Stimulated activated CD8-positive, alpha-beta memory T cell treated with anti-CD3 and anti-CD28 coated beads, Interleukin-4, amount 100 ng/mL, for 1 hour (primary cell): ENCODE measurements at places on chromosomes 2 and 18.

DNA sequence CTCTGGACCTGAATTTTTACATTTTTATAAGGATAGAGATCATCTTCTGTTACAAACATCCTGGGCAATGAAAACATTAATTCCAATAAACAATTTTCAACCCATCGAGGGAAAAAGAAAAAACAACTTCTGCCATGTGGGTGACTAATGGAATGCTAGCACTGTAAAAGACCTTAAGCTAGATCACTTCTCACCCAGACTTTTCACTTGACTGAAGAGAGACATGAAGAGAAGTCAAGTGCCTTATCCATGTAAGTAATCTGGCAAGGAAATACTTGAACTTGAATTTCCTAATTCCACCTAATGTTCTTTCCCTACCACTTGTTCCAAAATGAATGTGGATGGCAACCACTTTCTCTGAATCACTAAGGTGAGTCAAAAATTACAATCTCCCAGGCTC is 98.3 kb upstream of the ACVR1C start:
- DNase-seq: no peak

DNA sequence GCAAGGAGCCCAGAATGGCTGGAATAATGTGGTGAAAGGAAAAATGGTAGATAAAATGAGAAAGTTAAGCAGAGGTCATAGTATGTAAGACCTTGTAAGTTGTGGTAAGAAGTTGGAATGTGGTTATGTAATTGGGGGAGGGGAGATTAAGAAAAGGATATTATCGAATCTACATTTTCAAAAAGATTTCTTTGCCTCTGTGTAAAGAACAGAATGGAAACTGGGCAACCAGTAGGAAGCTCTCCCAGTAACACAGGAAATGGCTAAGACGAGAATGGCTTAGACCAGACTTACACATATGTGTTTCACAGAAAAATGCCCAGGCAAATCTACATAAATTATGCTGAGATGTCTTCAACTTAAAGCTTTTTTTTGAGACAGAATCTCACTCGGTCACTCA is 13.2 kb downstream of the MEMO1 start:
- no peak for DNase-seq

DNA sequence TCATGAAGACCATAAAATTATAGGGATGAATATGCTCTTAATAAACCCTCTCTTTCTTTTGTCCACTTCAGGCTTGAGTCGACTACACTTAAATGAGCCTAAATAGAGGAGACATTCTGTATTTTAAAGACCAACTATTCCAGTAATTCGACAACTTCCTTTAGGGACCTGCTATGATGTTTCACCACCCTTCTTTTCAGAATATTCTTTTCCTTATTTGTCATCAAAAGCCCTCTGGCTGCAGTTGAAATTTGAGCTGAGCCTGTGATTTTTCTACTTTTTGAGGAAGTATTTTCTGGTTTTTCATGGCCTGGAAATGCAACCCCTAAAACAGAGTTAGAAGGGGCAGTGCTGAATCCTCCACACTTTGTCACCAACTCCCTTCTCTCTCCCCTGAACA is 287.0 kb downstream of the EPHA4 start:
- no peak for DNase-seq

- no peak for DNase-seq
Measured at GRCh38 chr2:46862514-46862913, 53.1 kb downstream of the MCFD2 start.

GRCh38 chr2:176851200-176851888 is 361.2 kb upstream of the HNRNPA3 start:
- no peak for DNase-seq

DNA sequence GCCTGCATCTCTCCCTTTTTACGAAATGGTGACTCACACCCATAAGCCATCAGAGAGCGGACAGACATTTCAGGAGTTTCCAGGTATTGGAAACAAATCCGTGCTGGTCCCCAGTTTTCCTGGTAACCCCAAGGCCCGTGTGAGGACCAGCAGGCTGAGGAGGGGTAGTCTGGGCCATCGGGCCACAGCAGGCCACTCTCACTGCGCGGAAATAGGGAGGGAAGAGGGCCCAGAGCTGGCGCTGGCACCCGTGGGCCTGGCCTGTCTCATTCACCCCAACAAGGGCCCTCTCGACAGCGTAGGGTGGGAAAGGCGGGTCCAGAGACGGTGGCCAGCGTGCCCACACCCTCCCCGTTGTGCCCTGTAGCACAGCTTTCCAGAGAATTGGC is 13.7 kb upstream of the FAHD2A start:
- no peak for DNase-seq

- no peak for DNase-seq
Measured at GRCh38 chr2:31287654-31288053, 53.7 kb downstream of the EHD3 start.

- no peak for DNase-seq
Measured at GRCh38 chr18:23772327-23773024, 83.2 kb downstream of the LAMA3 start.

DNA sequence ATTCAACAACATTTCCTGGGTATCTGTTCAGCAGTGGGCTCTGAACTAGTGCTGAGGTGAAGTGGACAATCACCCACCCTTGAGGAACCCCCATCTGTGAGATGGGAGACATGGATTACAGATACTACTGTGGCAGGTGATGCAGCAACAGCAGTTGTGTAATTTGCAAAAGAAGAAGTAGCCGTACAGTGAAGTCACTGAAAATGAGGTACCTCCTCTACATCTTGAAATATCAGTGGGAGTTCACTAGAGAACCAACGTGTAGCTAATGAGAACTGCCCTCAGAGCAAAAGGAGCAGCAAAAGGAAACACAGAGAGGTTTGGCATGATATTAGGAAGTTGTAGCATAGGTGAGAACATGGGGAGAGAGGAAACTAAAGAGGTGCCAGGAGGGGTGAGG is 41.3 kb downstream of the VSNL1 start:
- no peak for DNase-seq

DNA sequence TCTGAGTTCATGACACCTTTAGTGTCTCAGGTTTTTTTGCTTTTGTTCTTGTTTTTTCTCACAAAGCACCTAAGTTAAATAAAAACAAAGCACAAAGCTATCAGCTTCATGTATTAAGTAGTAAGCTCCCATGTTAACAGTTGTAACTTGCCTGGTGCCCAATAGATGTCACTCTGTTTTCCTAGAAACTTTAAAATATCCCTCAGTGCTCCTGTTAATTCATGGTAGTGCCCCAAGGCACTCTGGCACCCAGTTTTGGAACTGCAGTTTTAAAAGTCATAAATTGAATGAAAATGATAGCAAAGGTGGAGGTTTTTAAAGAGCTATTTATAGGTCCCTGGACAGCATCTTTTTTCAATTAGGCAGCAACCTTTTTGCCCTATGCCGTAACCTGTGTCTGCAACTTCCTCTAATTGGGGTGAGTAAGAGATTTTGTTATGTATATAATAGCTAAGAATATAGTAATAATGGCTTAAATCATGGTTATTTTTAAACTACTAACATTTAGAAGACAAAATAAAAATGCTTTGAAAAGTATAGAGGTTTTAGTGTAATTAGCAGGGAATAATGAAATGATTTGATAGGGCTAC is 555.0 kb upstream of the TMEFF2 start:
- DNase-seq: no peak

GRCh38 chr2:12856934-12857601 is 140.3 kb downstream of the TRIB2 start:
- DNase-seq: no peak

DNA sequence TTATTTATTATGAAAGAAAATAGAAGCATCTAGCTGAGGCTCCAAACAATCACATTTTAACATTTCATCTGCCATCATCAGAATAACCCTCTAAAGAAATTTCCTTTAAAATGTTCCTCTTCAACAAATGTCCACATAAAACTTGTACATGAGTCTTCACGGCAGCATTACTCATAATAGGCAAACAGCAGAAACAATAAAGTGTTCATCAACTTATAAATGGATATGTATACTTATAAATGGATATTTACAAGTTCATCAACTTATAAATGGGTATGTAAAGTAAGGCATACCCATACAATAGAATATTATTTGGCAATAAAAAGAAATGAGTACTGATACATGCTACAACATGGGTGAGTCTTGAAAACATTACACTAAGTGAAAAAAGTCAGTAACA is 33.5 kb upstream of the ASNSD1 start:
- DNase-seq: no peak

- DNase-seq: no peak
Measured at GRCh38 chr18:59685501-59685900, 11.7 kb downstream of the CCBE1 start.

- DNase-seq: no peak
Measured at GRCh38 chr2:56239437-56239836, 55.6 kb downstream of the CCDC85A start.

GRCh38 chr2:207091928-207092327 is 73.8 kb downstream of the KLF7 start:
- DNase-seq: no peak

DNA sequence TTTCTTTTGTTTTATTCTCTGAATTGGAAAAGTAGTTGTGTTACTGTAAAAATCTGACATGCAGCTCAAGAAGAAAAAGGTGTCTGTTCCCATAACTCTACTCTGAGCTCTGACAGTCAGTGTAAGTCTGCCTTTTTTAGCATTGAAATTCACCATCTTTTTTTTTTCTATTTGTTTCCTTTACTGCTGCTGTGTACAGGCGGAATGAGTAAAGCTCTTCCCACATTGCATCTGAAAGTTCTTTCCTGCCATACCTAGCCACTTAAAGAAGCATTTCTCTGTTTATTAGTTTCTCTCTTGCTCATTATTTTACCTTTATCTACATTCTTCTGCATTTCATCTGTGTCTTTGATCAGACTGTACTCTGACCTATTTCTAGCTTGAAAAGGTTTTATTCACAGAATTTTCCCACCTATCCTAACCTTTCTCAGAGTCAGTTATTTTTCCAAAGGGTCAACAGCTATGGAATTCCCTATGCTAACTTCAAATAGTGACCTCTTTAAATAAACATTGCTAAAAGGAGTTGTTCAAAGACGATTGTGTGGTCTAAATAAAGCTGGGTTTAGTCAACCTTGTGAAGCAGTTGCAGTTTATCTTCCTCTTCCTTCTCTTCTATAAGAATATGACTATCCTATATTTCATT is 1303.1 kb upstream of the ZEB2 start:
- DNase-seq: no peak

DNA sequence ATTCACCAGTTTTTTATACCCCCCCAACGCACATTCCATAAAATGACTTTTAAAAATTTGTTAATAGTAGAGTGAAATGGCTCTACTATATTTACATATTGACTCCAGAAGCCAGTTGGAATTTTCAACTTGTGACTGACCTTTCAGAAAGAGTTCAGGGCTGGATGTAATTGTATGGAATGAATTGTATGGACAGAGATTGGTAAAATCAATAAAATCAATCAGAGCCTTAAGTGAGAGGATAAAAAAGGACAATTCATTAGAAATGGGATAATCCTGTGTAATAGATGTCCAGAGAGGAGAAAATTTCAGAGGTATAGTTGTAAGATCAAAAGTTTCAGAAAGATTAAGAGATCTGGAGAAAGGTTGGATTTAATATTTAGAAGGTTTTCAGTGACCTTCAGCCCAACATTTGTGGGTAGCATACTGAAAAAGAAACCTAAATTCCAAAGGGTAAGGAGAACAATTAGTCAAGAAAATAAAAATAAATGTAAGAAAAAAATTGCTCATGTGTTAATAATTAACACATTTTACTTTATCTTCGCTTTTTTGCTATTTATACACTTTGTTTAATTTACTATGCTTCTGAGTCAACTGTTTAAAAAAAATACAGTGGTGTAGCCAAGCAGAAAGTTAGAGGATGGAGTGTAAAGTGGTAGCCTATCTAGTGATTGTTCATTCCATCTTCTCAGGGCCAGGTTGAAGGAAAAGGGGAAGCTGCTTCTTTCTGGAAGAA is 385.4 kb upstream of the TMEFF2 start:
- DNase-seq: no peak

DNA sequence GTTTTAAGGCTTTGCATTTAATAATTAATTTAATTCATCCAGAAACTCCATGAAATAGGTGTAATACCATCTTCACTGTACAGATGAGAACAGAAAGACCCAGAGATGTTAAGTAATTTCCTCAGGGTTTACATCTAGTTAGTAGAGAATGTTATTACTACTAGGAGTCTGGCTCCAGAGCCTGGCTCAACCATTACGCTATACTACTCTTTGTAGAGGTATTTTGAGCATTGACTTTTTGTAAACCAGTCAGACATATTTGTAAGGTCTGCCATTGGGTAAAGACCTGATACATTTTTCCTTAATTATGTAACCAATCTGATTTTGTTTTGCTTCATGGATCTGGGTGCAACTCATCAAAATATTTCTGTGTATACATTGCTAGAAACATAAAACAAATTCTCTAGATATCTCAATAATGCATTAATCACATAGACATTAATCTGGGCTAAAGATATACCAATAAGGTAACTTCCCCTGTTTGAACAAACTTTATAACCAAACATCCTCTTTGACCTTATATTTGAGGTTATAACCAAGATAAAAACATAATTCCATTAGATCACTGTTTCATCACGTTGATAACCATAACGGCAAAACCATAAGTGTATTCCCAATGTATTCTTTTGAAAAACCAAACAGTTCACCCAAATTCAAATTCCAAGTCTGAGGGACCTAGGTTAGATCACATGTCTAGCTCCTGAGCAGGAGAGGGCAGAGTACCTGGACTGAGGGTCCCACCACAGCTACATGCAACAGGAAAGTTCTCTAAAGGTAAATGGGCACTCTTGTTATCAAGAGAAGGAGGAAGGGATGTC is 135.0 kb downstream of the IKZF2 start:
- DNase-seq: no peak

- DNase-seq: no peak
Measured at GRCh38 chr18:3036108-3036507, 23.2 kb upstream of the LPIN2 start.

GRCh38 chr2:190940454-190940853 is 59.8 kb downstream of the GLS start:
- DNase-seq: no peak

GRCh38 chr2:98524168-98524567 is 79.5 kb downstream of the INPP4A start:
- DNase-seq: no peak

- DNase-seq: no peak
Measured at GRCh38 chr2:226131299-226131784, 668.3 kb downstream of the IRS1 start.

DNA sequence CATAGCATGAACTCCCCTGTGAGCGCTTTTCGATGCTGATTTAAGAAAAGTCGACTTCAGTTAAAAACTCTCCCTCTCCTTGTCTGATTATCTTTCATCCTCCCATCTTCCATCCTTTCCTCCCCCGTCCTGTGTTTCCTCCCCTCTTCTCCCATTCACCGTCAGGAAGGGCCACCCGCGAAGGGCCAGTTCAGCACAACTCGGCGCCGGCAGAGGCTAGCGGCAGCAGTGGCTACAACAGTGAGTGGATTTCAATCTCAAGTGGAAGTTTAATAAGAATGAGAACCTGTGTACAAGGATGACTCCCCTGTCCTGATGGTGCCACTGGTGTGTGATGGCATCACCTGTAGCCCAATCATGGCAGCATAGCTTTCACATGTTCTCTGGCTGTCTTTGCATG is 106.9 kb downstream of the PRKRA start:
- DNase-seq: no peak

GRCh38 chr2:239009589-239009961 is 161.7 kb downstream of the TWIST2 start:
- DNase-seq: no peak
